ENCODE measurements at places on chromosomes 5 and 9.

- DNase-seq = no peak
These were observed 1.7 kb downstream of the PRDM6 start for GRCh38 chr5:123090661-123091297.

DNA sequence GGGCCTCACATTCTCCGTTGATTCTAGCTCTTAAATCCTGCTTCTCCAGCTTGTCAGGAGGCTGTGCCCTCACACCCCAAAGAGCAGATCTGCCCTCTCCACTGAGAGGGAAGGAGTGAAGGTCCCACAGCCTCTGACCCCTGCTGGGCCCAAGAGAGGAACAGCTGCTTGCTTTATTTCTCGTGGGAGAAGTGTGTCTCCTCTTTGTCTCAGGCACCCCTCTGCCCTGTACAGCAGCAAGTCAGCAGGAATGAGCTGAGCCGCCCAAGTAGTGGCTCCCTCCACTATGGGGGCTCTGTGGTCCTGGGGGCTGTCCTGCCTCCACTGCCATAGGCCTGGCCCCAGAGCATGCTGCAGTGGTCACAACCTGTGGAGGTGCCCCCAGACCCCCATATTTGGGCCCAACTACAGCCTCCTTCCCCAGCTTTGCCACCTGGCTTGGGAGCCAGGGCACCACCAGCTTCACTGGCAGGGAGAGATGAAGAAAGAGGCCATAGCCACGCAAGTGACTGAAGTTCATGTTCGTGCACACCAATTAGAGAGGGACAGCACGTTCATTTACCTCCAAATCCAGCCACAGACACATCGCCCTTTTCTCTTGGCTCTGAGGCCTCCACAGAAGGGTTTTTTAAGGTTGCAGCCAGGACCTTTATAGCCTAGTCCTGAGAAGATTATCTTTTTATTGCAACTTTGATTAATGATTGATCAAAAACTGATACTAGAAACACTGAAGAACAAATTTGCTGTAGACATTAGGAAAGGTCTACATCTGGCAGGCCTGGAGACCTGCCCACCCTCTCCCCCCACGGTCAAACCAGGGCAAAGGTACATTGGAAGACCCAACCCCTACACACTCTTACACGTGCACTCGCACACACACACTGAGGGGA is 27.5 kb downstream of the IRF1 start:
- DNase-seq = no peak

GRCh38 chr9:138100711-138101350 is 223.2 kb downstream of the CACNA1B start:
- DNase-seq = no peak

DNA sequence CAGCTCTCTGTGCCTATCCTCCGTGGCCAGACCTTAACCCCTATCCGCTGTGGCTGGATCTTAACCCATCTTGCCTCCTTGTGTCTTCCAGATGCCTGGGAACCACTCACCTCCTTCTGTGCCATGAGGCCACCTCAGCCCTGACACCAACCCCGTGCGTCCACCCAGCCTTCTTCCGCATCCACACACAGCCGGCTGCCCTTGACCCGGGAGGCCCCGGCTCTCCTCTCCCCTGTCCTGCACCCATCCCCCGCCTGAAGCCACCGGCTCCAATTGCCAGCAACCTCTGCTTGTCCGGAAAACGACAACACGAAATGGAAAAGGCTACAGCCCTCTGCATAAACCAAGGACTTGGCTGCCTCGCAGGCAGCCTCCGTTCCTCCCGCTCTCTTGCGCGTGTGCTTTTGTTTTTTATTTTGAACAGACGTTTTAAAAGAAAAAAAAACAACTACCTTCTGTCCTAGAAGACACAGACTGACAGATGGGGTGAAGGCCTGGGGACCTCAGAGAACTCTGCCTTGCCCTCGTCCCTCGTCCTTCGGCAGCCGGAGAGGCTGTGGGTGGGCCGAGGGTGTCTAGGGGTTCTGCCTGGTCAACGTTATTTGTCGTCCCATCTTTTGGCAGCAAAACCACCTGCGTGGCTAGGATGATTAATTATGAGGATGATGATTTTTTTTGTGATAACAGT is 32.5 kb upstream of the HMCN2 start:
- DNase-seq = no peak

- DNase-seq = no peak
These were observed 65.2 kb upstream of the ADRA1B start for GRCh38 chr5:159851053-159851452.

GRCh38 chr5:181044662-181045305 is 4.7 kb downstream of the BTNL9 start:
- DNase-seq = no peak

DNA sequence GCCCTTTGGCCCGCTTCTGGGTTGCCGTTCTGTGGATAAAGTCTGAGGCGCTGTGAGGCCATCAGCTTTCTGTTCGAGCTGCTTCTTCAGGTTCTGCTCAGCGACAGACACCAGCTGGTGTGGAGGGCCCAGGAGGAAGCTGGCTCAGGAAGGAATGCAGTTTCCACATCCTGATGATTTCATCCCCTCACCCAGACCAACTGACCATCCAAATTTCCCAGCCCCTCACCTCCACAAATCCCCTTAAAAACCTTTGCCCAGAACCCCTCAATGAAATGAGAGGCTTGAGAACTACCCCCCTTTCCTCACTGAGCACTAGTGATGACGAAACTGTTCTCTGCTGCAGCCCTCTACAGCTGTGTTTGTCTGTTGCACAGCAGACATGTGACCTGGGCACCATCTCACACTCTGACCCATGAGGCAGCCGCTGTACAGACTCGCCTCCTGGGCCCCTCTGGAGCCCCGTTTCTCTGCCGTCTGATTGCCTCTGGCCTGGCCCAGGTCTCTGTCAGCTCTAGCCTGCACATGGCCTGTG is 45.4 kb downstream of the SPATA31C2 start:
- no peak for DNase-seq

DNA sequence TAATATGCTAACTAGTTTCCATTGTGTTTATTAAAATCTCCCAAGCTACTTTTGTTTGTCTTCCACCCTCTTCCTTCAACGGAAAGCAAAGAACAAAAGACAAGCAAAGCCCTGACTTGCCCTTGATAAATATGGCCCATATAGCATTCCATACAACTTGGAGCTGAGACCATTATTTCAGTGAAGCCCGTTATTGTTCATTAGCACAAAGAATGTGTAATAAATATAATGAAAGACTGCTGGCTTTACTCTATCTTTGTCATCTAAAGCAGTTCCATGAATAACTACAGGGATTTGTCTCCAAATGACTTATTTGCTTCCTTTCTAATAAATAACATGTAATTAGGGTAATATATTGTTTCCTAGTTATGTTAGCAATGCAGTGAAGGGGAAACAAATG is 270.7 kb upstream of the TLE4 start:
- no peak for DNase-seq

GRCh38 chr9:20200581-20200980 is 411.7 kb upstream of the SLC24A2 start:
- DNase-seq = no peak

- DNase-seq = no peak
These were observed 1126.7 kb upstream of the CDH9 start for GRCh38 chr5:28165096-28165495.

DNA sequence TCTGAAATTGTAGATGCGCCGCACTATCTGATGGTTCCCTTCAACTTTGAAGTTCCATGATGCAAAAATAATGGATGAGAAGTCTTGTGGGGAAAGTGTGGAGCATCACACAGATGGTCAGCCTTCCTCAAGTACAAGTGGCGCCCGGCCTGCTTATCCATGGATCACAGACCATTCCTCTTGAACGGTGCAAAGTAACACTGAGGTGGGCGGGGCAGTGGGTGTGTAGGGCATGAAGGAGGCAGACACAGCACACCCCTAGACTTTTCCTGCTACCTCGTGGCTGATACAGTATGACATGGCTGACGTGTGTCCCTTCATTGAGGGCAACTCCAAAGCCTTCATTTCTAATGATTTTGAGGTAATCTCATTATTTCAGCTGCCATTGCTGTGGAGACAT is 2.5 kb upstream of the GNG10 start:
- no peak for DNase-seq

- no peak for DNase-seq
These were observed 56.6 kb downstream of the SMIM23 start for GRCh38 chr5:171841984-171842776.

DNA sequence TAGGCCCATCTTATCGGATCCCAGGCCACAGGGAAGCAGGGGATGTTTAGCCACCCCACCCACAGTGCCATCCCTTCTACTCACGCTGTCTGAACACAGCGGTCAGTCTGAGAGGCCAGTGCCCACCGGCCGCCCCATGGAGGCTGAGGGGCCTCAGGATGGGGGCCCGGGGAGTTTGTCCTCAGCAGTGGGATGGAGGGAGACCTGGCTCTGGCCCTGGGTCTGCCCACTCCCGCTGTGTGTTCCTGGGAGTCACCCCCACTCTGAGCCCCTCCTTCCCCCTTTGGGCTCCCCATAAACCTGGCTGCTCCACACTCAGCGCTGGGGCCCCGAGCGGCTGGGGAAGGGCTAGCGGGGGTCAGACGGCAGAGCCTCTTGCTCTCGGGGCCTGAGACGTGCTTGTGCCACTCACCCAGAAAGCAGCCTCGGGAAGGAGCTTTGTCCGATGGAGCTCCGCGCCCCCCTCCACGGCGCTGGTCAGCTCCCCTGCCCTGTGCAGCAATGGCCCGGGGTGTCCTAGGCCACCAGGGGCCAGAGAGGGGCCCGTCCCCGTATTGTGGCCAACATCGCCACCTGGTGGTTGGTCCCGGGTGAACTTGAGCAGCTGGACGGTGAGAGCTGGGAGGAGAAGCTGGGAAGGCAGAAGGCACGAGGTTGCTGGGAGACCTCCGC is 10.9 kb upstream of the LAMC3 start:
- no peak for DNase-seq

GRCh38 chr9:26054600-26055520 is 376.6 kb upstream of the TUSC1 start:
- DNase-seq = no peak

GRCh38 chr5:132821350-132821749 is 8.2 kb downstream of the SOWAHA start:
- no peak for DNase-seq

- DNase-seq = no peak
These were observed 40.5 kb downstream of the C9orf50 start for GRCh38 chr9:129580211-129580915.

GRCh38 chr9:18396102-18396728 is 77.7 kb upstream of the ADAMTSL1 start:
- no peak for DNase-seq

DNA sequence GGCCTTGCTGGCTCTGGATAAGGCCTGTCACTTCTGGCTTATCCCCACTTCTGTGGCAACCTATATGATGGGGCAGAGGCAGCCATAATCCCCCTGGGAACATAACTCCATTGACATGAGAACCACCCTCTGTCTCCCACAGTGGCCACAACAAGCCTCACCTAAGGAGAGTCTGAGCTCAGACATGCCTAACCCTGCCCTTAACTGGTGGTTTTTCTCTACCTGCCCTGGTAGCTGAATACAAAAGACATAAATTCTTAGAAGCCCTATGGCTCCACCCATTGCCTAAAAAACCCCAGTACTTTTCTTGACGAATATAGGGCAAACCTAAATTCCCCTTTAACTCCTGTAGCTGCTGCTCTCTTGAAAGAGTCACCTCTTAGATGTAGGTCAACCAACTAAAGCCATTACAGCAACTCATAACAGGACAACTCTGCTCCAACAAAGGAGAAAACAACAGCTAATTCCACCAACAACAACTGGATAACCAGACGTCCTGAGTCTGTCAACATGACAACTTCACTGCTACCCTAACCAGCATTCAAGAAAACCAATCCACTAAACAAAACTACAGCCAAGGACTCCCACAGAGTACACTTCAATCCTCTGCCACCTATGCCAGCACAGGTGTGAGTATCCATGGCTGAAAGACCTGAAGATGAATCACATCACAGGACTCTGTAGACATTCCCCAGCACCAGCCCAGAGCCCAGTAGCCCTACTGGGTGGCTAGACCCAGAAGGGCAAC is 427.7 kb downstream of the PRELID2 start:
- DNase-seq = no peak

- no peak for DNase-seq
These were observed 197.1 kb upstream of the HCN1 start for GRCh38 chr5:45893309-45893708.

- no peak for DNase-seq
These were observed 75.4 kb downstream of the RASEF start for GRCh38 chr9:82987370-82988189.

DNA sequence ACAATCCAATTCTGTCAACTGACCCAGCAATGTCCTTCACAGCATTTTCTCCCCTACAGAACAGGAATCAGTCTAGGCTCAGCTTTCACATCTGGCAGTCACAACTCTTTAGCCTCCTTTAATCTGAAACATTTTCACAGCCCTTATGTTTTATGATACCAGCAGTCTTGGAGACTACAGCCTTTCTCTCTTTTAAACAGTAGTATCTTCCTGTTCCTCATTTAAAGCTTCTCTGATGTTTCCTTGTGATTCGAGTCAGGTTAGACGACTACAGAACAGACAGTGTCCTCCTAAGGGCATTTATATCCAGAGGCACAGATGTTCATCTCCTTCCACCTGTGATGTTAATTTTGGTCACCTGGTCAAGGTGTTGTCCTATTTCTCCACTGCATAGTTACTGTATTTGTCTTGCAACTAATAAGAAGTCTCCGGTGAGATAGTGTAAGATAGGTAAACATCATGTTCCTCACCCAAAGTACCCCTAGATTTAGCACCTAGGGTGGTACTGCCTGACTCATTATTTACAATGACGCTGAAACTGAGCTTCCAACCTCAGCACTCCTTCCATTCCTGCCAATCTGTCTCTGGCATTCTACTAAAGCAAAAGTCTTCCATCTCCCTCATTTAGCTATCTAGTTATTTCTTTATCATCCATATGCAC is 20.7 kb downstream of the TTC39B start:
- no peak for DNase-seq

DNA sequence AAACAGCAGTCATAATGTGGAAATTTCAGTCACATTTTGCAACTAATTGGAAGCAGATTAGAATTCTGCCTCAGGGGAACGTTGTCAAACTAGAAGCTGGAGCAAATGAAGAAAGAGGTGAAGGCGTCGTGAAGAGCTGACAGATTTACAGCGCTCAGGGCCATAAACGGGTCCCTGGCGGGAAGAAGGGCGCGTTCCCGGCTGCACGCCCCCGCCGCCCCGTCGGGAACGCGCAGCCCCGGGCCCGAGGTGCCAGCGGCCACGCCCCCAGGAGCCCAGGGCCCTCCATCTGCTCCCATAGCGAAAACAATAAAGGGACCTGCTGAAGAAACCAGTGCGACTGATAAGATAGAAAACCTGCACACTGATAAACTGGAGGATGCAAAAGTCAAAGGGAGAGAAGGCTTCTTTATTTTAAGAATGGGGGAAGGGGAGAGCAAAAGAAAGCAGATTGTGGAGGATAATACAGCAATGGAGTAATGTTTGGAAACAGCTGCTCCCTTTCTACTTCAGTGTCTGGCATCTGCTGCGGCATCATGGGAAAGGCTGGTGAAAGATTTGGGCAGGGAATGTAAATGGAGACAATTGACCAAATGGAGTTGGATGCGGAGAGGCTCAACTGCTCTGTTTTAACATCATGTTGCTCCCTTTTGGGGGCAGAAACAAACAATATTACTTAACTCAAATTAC is 11.1 kb downstream of the ZNF608 start:
- DNase-seq = no peak

All from cortex of kidney (tissue), 1 donor.